ENCODE measurements at places on chromosomes 16 and 17. TPM values are rescaled to one million over a fixed set of nuclear protein-coding genes. Genes with fewer than 3 reads are reported as not detected.

Gene VAT1L
- polyA plus RNA-seq, result 5.9 TPM

Gene CD2BP2
- 21.9 TPM for polyA plus RNA-seq

Gene CHTF8
- 18.7 TPM for polyA plus RNA-seq

Gene CALB2
- polyA plus RNA-seq, result 0.86 TPM

Gene C17orf50
- 0.19 TPM for polyA plus RNA-seq

Gene MYH10
- polyA plus RNA-seq, result 10.6 TPM

Gene ZCCHC14
- 6.4 TPM for polyA plus RNA-seq

Gene UBTF
- 34.1 TPM for polyA plus RNA-seq

Gene RASD1
- polyA plus RNA-seq, result 18.4 TPM

Gene PIK3R5
- 1.4 TPM for polyA plus RNA-seq

Gene TMEM235
- polyA plus RNA-seq, result not detected

Gene PRSS53
- polyA plus RNA-seq, result 0.84 TPM

Gene TERB1
- polyA plus RNA-seq, result not detected

Gene RFWD3
- polyA plus RNA-seq, result 3.3 TPM

Gene MYL4
- polyA plus RNA-seq, result 750 TPM

Gene SYT17
- 0.38 TPM for polyA plus RNA-seq

Gene KCNG4
- not detected for polyA plus RNA-seq

Gene SLC25A39
- 96.0 TPM for polyA plus RNA-seq

Gene SOCS1
- polyA plus RNA-seq, result 9.1 TPM

Gene ARL5C
- not detected for polyA plus RNA-seq

Gene SLFN14
- polyA plus RNA-seq, result not detected

Gene TRAPPC1
- polyA plus RNA-seq, result 136 TPM

Gene SCGB1C2
- not detected for polyA plus RNA-seq

Gene PERCC1
- not detected for polyA plus RNA-seq

Gene KRTAP4-9
- not detected for polyA plus RNA-seq

Gene LHX1
- polyA plus RNA-seq, result not detected

Gene HS3ST6
- polyA plus RNA-seq, result not detected

Gene SDR42E1
- 0.11 TPM for polyA plus RNA-seq

Gene KCNH6
- polyA plus RNA-seq, result not detected

Gene PSME3IP1
- polyA plus RNA-seq, result 37.8 TPM

Gene DRC7
- not detected for polyA plus RNA-seq

Gene TSNAXIP1
- 0.76 TPM for polyA plus RNA-seq

Gene TLCD1
- 2.5 TPM for polyA plus RNA-seq

Gene ABI3
- 3.5 TPM for polyA plus RNA-seq

Gene TMEM97
- 1.4 TPM for polyA plus RNA-seq

Gene KRTAP16-1
- not detected for polyA plus RNA-seq

Gene CCDC200
- not detected for polyA plus RNA-seq

Gene RMI2
- polyA plus RNA-seq, result 0.76 TPM

Gene HBQ1
- not detected for polyA plus RNA-seq

Gene SUZ12
- 10.3 TPM for polyA plus RNA-seq

Gene TP53TG3F
- not detected for polyA plus RNA-seq

Measured in heart left ventricle (tissue), 16 donors.